CD4-positive, alpha-beta T cell treated with Interleukin-15 for 1 hour (primary cell): ENCODE measurements at places on chromosomes 11 and 22.

GRCh38 chr22:42180349-42180842 lies 49.8 kb upstream of the CYP2D6 start:
- peak; percentile 52 for DNase-seq

DNA sequence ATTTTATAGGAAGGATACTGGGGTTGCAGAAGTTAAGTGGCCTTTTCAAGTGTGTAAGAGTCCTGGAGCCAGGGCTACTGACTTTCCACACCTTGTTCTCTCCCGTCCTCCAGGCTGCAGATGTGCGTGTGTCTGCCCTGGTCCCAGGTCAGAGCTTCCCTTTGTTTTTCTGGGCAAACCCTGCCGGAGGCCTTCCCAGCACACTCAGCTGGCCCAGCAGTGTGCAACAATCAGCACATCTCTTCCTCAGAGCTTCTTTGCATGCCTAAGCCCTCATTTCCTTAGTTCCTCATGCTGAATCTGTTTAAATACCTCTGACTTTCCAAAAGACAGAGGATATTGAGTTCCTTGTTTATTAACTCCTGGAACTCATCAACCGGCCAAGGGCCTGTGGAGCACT lies 80.6 kb downstream of the KCNJ1 start:
- no peak for DNase-seq

DNA sequence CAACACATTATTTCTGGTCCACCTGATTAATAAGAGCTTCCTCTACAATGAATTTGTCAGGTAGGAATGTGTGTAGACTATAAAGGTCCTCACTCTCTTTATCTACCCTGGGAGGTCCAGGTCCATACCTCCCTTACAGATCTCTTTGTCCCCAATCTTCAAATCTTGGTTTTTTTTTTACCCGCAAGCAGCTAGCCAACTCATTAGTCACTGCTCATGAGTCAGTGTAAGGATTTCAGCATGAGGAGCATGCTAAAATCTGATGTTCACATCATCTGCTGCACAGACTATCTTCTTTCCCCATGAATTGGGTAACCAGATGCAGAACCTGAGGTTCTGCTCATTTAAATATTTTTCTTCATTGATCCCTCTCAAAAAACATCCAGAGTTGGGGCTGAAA lies 397.0 kb upstream of the ISX start:
- no peak for DNase-seq

DNA sequence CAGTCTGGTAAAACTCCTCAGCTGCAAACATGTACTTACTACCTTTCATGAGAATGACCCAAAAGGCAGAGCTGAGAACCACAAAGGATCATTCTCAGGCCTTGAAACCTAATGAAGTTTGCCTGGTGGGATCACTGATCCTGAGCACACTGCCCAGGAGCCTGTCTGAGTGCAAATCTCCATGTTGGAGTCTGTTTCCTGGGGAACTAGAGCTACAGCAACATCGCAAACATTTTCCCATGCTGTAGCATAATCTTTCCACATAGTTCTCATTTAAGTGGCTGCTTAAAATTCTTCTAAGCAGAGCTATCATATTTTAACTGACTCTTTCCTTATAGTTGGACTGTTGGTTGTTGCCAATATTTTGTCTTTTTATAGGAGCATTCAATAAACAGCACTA lies 58.5 kb downstream of the GUCY1A2 start:
- no peak for DNase-seq

DNA sequence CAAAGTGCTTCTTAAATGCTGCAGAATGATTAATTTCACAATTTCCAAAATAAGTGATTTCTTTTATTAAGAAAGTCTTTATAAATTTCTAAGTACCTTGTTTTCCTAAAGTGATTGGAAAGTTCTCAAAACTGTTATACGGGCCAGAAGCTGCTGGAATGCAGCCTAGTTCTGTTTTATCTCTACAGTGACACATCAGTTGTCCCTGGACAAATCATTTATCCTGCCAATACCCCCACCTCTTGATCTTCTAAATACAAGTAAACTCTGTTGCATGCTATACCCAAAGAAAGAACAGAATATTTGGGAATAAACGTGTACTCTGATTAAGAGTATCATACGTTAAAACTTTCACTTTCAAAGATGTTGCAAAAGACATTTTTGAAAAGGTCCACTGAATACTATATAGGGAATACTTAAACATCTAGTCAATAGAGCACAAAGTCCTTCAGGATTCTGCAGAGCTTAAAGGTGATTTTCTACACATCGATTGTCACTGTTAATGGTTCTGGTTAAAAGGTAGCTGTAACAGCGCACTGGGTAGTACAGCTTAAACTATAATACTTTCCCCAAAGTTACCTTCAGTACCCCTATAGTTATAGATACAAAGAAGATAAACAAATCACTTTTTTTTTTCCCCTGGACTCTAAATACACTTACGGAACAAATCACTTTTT lies 92.1 kb upstream of the APOA1 start:
- DNase-seq = no peak
